ENCODE measurements at places on chromosomes 4 and X.

DNA sequence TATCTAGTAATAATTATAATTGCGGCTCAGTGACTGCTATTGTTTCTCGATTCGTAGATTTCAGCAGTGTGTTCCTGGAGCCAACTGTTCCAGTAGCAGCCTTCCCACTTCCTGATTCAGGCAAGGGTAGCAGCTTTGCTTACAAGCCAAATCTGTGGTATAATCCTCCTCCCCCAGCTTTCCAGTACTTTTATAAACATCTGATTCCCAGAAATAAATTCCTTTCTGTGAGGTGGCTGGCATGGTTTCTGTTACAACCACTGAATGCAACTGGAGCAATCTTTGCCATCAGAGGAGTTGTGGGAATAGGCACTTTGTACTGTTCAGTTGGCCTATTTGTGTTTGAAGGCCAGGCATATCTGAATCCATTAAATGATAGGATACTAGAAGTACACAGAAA lies 80.0 kb downstream of the GLRA3 start:
- DNase-seq = no peak

DNA sequence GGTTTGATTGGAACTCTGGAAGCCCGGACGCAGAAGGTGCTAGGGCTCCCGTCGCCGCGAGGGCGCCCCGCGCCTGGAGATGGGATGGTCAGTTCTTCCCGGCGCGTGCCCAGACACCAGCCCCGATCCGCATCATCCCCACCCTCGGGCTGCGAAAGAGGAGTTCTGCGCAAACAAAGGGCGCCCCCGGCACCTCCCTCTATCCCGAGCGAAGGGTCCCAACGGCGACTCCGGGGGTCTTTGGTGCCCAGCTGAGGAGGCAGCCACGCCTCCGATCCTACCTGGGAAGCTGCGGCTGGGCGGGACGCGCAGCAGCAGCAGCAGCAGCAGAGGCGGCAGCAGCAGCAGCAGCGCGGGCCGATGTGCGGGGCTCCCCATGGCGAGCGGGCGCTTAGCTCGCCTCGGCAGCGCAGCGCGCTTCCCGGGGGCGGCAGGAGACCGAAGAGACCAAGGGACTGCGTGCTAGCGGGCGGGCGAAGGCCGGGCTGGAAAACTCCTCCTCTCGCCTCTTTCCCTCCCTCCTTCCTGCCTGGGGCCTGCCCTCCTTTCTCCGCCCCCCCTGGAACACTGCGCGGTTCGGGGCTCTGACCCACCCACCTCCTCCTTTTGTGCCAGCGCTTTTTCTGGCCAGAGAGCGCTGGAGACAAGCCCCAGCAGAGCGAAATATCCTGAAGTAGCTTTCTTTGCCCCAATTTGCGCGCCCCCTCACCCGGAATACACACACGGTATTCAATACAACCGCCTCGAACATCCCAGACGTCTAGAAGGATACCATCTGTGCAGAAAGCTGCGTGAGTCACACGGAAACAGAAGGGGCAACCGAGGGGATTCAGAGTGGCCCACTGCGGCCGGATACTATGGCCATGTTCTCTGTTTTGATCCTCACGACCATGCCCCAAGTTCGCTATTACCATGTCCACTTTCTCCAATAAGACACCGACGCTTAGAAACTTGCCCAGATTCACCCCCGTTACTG lies at the start of gene SRPX:
TSS of gene SRPX (minus strand) at position 457 of the 976 bp plus-strand sequence. CDS start at position 378, 79 bp downstream.
- DNase-seq = no peak

DNA sequence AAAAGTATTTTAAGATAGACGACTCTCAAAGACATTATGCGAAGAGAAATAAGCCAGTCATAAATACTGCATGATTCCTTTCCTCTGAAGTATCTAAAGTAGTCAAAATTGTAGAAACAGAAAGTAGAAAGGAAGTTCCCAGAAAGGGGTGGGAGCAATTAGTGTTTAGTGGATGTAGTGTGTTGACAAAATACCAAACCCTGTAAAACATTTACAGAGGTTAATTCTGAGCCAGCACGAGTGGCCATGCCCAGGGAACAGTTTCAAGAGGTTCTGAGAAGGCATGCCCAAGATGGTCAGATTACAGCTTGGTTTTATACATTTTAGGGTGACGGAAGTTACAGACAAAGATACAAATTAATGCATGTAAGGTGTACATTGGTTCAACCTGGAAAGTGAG lies 34.4 kb upstream of the SLC25A4 start:
- DNase-seq = no peak

DNA sequence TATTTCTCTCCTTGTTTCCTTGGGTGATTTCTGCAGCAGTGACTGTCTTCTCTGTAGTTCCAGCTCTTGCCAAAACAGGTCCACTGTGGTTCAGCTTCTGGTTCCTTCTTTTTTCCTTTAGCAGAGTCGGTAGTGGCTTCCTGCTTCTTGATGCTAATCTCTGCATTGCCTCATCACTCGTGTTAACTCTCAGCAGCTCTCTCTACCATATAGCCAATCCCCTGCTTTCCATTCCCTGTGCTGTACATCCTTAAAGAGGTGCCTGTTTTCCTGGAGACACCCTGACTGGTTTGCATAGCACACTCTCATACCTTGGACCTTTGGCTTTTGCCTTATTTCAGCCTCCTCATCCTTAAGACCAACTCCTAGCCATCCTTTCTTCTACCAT lies 191.2 kb upstream of the LNX1 start:
- DNase-seq = no peak

DNA sequence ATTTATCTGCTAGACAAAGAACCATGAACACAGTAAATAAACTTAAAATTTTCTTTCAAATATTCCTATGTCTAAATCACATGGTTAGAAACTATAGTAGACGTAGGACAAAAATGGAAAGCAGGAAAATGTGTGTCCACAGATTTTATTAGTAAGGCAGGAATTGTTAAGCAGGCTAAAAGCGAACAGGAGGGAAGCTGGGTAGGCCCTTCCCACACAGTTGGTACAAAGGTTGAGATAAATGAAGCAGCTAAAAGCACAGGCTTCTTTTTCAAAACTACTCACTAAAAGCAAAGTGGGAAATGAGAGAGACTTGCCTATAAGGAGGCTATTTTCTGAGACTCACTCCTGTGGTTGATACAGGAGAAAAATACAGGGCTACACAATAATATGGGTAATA lies 108.1 kb upstream of the PABPC4L start:
- DNase-seq = no peak

DNA sequence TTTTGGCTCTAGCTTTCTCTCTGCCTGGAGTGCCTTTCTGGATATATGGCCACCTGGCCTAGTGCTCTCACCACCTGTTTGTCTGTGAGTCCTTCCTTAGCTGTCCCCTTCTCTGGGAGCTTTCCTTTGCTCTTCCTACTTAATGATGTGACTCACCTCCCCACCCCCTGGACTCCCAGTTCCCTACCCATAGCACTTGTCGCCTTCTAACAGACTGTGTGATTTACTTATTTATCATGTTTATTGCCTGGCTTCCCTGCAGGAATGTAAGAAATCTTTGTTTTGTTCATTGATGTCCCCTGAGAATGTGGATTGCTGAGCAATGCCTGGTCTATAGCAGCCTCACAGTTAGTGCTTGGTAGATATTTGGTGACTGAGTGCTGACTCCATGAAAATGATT lies 18.9 kb downstream of the ADD1 start:
- DNase-seq = no peak

GRCh38 chr4:152534541-152535359 lies 1.1 kb downstream of the FBXW7 start:
- DNase-seq = peak; percentile 31

GRCh38 chrX:40784516-40785151 lies 49.3 kb upstream of the MED14 start:
- DNase-seq = no peak

- DNase-seq = no peak
Observed at GRCh38 chr4:181939199-181939945, 303.8 kb upstream of the TENM3 start.

All from stimulated activated CD8-positive, alpha-beta memory T cell treated with anti-CD3 and anti-CD28 coated beads, Interleukin-4, amount 100 ng/mL, for 24 hours (primary cell).